Stimulated activated CD4-positive, alpha-beta T cell treated with anti-CD3 and anti-CD28 coated beads, TNF-alpha, amount 100 ng/mL, for 48 hours (primary cell): ENCODE measurements at places on chromosomes 13 and 19.

- no peak for DNase-seq
These were observed 580.1 kb downstream of the GPC5 start for GRCh38 chr13:91978571-91978970.

DNA sequence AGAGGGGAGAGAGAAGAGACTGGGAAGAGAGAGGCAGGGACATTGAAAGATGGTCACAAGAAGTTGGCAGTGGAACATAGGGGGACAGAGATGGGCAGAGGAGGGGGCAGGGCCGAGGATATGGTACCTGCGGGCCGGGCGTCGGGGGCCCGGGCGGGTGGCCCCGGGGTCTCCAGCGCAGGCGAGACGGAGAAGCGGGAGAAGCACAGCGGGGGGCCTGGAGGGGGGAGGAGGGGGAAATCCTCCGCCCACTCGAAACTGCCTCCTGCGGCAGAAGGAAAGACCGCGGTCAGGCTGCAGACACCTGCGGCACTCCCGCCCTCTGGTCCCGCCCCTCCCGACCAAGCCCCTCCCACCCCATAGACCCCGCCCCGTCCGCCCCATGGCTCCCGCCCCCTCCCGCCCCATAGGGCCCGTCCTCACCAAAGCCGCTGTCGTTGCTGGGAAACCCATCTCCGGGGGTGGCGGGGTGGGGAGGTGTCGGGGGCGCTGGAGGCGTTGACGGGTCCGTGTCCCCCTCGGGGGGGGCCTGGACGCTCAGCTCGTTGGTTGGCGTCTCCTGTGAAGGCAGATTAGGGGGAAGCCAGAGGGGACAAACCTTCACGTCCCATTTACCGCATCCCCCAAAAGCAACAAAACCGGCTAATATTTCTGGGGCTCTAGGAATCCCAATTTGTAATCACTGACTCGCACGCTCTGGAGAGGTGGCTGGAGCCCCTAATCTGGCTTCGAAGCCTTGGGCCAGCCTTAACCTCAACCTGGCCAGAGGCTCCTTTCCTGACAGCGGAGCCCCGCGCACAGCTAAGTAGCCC, 20.4 kb downstream of the LMTK3 start:
- no peak for DNase-seq

DNA sequence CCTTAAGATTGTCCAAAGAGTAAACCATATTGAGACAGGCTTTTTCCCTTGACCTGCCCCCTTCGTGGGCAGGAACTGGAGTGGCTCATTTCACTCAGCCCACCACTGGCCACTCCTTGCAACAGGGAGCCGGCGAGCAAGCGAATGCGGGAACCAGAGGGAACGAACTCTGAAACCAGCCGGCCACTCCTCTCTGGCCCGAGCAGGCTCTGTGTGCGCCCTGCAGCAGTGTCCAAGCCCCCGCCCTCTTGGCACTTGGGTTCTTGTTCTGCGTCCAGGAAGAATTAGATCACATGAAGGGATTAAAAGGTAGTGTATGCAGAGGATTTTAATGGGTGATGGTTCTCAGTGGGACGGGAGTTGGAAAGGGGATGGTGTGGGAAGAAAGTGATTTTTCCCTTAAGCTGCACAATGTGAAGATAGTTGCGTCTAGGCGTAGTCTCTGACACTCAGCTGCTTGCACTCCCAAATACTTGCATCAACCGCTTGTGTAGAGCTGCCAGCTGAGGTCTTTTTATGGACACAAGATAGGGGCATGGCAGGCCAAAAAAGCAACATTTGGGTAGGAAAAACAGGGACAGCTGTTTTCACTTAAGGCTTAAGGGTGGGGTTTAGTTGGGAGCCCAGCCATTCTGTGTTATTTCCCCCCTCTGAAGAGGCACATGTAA, 1209.7 kb upstream of the PCDH20 start:
- DNase-seq, result no peak

GRCh38 chr19:1362387-1363257, 21.1 kb upstream of the NDUFS7 start:
- DNase-seq, result no peak

DNA sequence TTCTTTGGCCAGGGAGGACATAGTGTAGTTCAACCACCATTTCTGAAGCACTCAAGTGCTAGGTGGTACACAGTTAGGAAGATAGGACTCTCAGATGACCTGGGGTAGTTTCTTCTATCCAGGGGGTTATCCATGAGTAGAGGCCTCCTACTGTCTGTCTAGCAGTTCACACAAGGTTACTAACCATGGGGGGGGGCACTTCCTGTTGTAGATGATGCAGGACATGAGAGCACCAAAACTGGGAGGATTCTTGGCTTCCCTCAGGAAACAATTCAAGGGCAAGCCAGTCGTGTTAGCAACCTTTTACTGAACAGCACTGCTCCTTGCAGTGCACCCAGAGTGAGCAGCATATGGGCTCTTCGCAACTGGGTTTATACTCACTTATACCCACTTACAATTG, 8.9 kb upstream of the TPP2 start:
- DNase-seq, result no peak

- DNase-seq, result no peak
These were observed 16.0 kb downstream of the FXYD5 start for GRCh38 chr19:35170359-35171061.

GRCh38 chr19:31270897-31271296, 78.3 kb downstream of the TSHZ3 start:
- no peak for DNase-seq

- no peak for DNase-seq
These were observed 1048.7 kb downstream of the UQCRFS1 start for GRCh38 chr19:28164214-28164613.
